ENCODE measurements at places on chromosomes 6 and 20.

- DNase-seq, result no peak
Measured at GRCh38 chr6:140641412-140641811, 1267.0 kb upstream of the CITED2 start.

- DNase-seq, result no peak
Measured at GRCh38 chr6:79902046-79902445, 45.3 kb downstream of the ELOVL4 start.

DNA sequence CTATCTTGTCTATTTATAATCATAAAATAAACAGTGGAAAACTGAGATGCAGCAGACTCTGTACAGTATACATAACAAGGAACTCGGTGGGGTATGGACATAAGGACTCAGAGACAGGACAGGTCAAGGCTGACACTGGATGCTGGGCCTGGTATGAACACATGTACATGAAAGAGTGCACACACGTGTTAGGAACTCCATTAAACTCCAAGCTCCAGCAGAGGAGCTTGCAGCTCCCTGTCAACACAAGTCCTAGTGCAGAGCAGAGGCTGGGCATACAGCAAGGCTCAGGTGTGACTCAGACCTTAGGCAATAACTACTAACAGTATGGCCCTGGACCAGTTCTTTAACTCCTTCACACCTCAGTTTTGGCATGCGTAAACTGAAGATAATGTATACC, 17.1 kb downstream of the NAPB start:
- no peak for DNase-seq

DNA sequence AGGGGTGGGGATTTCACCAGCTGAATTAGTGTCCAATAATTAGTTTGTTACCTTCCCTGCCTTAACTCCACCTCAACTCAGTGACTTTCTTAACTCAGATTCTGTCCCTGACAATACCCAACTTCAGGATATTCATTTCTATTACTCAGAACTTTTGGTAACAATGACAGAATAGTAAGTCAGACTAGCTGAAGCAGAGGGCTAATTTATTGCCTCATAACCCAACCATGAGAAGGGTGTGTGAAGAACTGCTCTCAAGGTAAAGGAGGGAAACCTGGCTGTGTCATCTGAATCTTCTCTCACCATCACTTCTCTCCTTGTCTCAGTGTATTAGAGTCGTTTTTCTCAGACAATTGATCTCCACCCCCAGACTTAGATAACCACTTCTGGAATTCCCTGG, 1.2 kb upstream of the PI3 start:
- no peak for DNase-seq

- DNase-seq, result no peak
Measured at GRCh38 chr6:1589208-1589607, 20.5 kb upstream of the FOXC1 start.

GRCh38 chr20:53941680-53942471, 128.5 kb downstream of the BCAS1 start:
- DNase-seq, result no peak

DNA sequence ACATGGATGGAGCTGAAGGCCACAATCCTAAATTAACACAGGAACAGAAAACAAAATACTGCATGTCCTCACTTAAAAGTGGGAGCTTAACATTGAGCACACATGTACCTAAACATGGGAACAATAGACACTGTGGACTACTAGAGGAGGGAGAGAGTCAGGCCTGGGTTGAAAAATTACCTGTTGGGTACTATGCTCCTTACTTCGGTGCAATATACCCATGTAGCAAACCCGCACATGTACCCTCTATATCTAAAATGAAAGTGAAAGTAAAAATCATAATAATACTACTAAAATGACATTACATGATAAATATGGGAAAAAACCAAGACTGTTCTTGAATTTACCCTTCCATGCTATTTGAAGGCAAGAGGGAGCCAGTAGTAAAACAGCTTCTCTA, 1273.8 kb upstream of the ADGRB3 start:
- no peak for DNase-seq

DNA sequence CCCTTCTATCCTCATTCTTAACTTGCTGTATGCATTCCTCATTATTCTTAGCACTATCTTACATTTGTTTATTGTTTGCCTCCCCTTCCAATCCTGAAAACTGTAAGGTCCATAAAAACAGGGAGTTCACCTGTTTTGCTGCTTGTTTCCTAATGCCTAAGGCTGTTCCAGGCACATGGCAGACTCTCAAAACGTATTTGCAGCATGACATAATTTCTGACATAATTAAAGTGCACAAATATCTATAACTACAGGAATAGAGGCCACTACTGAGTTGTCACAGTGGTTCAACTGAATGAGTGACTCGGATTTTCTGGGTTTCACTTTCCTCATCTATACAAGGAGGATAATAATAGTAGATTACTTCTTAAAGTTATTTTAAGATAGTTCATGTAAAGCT, 83.0 kb downstream of the HFE start:
- DNase-seq, result no peak
